ENCODE measurements at places on chromosomes 7 and 10.

- DNase-seq, result no peak
Observed at GRCh38 chr10:86049442-86049841, 317.2 kb downstream of the GRID1 start.

DNA sequence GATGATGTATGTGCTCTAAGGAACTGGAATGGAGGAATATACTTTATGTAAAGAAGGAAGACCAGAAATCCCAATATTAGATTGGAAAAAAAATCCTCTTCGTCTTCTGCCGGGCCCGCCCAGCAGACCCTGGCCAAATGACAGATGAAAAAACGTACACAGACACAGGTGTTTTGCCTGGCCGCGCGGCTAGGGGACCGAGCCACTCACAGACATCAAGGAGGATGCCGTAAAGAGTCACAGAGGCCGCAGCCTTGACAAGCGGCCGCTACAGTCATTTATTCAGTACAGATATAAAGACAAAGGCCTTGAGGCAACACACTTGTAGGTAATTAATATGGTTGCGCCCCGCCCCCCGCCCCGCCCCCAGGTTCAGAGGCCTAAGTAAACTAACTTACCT, 594.1 kb downstream of the GRM8 start:
- DNase-seq, result no peak

- DNase-seq, result no peak
Observed at GRCh38 chr7:115951547-115951946, 79.0 kb downstream of the TFEC start.

- DNase-seq, result no peak
Observed at GRCh38 chr7:102064361-102065025, 222.2 kb upstream of the SH2B2 start.

DNA sequence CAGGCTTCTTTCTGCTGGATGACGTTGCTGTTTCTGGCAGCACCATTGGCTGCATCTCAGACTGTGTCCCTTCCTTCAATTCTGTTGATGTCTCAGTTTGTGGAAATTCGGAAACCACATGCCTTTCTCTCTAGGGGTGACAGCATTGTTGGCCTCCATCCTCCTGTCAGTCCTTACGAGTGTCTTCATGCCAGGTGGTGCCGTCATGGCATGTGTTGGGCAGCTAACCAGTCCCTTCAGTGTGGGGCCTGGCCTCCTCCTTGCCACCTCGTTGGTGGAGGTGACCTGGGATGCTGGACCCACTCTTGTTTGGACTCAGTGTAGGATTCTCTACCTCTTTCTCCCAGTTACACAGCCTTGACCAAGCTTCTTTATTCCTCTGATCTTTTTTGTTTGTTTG, 111.6 kb upstream of the INSYN2A start:
- no peak for DNase-seq

Measured in GM20000 (cell line).